ENCODE measurements at places on chromosomes 12 and 14. TPM values are rescaled to one million over a fixed set of nuclear protein-coding genes. Genes with fewer than 3 reads are reported as not detected.

DNA sequence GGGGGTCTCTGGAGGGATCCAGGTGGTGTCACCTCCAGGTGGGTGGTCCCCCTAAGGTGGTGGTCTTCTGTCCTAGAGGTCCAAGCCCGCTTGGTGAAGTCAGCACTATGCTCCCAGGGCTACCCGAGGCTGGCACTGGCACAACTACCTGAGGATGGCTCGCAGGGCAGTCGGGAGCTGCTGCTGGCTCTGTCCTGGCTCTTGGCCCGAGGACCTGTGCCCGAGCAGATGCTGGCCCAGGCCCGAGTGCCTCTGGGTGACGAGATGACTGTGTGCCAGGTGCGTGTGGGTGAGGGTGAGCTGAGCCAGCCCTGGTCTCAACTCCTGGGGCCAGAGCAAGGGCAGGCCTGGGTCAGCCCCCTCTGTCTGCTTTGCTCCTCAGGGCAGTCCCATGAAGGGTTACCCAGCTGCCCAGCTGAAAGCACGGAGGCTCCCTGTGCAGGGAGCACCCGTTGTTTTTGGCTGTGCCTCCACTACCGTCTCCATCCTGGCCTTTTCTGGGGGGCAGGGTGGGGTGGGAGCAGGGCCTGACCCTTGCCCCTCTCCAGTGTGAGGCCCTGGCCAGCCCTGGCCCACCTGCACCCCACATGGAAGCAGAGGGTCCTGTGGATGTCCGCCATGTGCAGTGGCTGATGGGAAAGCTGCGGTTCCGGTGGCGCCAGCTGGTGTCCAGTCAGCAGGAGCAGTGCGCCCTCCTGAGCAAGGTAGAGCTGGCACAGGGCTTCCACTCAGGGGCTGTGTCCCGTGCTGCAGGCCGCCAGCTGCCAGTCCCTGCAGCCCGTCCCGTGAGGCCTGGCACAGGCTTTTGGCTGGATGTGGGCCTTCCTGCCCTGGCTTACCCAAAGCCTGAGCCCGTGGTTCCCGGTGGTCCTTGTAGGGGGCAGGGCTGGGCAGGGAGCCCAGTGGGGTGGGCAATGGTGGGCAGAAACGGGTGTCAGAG, 1.3 kb downstream of the TEDC1 start:
- DNase-seq: no peak

DNA sequence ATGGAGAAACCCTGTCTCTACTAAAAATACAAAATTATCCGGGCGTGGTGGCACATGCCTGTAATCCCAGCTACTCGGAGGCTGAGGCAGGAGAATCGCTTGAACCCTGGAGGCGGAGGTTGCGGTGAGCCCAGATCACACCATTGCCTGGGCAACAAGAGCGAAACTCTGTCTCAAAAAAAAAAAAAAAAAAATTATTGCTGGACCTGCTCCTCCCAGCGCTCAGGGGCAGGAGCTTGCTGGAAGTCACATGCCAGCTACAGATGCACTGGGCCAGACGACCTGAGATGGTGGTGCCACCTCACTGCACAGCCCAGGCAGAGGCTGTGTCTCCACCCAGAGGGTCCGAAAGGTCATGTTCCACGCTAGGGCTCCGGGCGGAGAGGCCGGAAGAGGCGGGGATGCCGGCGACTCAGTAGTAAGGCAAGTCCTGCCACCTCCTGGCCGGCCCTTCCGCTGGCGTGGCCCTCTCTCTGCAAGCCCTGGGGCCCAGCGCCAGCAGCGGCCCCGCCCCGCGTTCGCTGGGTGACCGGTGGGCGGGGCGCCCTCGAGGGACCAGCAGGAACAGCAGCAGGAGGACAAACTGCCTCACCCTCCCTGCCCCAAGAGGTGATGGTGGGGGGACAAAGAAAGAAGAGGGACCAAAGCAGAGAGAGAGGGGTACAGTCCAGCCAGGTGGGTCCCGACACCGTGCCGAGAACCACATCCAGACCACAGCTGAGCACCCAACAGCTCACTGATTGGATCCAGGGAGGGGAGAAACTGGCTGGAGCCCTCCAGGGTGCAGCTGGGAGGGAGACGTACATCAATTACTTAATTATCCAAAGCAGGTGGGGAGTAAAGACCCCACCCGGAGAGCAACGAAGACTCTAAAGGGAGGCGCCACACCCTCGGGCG, 3.6 kb upstream of the RHOF start:
- no peak for DNase-seq

DNA sequence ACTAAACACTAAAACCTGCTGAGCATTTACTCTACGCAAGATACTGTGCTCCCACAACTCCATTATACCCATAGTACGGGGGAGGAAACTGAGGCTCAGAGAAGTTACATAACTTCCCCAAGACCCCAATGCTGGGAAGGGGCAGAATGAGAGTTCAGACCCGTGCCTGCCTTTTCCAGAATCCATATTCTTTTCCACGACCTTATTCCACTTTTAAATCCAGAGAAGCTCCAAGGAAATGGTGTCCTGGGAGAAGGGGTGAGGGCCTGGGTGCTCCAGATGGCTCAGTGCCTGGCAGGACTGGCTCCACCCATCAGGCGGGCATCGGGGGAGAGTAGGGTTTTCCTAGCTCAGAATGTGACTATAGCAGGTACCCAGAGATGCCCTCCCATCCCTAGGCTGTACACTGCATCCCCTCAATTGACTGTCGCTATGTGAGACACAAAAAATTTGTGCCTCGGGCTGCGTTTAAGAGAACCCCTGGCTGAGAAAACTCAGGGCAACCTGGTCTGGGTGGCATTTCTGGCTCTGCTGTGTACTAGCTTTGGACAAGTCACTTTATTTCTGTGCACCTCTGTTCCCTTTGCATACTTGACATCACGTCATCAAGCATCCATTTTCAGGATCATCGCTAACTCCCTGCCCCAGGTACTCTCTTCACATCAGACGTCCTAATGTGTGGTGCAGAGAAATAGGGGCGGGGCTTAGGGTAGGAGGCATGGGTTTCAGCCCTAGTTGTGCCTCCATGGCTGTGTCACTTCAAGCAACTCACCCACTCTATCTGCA, 11.6 kb upstream of the IQSEC3 start:
- no peak for DNase-seq

- DNase-seq: no peak
These were observed 15.1 kb upstream of the DUSP16 start for GRCh38 chr12:12577786-12578185.

DNA sequence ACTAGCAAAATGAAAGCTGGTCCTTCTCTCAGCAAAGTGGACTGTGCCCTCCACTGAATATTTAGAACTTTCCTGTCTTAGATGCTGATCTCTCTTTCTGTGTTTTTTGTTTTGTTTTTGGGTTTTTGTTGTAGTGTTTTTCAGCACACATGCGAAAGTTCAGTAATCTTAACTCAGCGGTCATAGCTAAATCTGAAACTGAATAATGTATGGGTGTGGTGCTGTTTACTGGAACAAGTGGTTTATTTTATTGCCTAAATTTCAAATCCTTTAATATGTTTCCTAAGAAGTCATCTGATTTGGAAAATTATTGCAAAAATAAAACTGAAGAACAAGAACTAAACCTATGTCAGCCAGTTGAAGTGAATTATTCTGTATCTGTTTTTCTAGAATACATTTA, 116.0 kb upstream of the LRIG3 start:
- no peak for DNase-seq

- DNase-seq: no peak
These were observed 403.0 kb downstream of the SYT1 start for GRCh38 chr12:79267580-79267979.

- no peak for DNase-seq
These were observed 52.2 kb downstream of the NDUFA12 start for GRCh38 chr12:94951071-94951934.

Gene KCNH3
- total RNA-seq: 3.3 TPM

Gene NDRG2
- 5.3 TPM for total RNA-seq

DNA sequence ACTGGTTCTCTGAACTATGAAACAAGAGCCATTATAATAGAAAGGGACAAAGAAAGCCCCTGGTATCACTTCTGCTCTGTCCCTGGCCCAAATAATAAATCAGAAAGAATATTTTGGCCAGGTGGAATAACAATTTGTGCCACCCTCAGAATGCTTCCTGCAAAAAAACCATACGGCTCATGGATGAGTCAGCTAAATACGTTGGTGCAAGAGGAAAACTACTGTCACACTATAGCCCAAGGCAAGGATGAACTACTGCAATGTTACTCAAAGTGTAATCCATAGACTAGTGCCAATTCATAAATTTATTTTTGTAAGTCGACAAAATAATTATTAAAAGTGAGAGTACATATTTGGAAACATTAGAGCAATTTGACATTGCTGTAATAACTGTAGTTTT, 68.2 kb downstream of the ANKS1B start:
- no peak for DNase-seq

Gene PTGER2
- total RNA-seq: 17.6 TPM

DNA sequence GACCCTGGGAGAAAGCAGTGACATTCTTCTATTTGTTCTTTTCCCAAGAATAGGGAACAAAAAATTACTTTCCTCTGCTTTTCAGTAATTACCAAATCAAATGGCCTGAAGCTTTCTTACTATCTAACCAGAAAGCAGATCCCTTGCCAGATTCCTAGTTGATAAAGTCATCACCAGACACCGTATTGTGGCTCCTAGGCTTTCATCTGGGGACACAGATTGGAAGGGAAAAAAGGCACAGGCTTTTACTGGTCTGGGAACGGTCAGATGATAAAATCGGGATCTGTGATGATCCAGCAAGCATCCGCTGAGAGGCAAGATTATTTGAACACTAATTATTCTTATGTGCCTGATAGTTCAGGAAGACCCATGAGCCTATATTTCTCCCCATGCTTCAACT, 79.1 kb upstream of the BCL2L14 start:
- DNase-seq: no peak
